ENCODE measurements at places on chromosomes 16 and 17. TPM values are rescaled to one million over a fixed set of nuclear protein-coding genes. Genes with fewer than 3 reads are reported as not detected.

SDF2 gene
- 38.8 TPM for total RNA-seq

EXOC3L1 gene
- 3.9 TPM for total RNA-seq

PIRT gene
- total RNA-seq, result 0.09 TPM

TRIM37 gene
- 20.2 TPM for total RNA-seq

KCNJ2 gene
- total RNA-seq, result 1.9 TPM

SOST gene
- total RNA-seq, result not detected

APOH gene
- total RNA-seq, result not detected

SDR42E2 gene
- total RNA-seq, result not detected

WNT9B gene
- 1.5 TPM for total RNA-seq

EFCAB5 gene
- 0.47 TPM for total RNA-seq

VPS35 gene
- total RNA-seq, result 72.9 TPM

CD300E gene
- 1.7 TPM for total RNA-seq

ASGR1 gene
- total RNA-seq, result 1.2 TPM

DOC2A gene
- 0.95 TPM for total RNA-seq

MMP15 gene
- 14.6 TPM for total RNA-seq

RGS11 gene
- 18.5 TPM for total RNA-seq

CIBAR2 gene
- not detected for total RNA-seq

KRT12 gene
- total RNA-seq, result not detected

LUC7L gene
- 52.7 TPM for total RNA-seq

RUNDC3A gene
- total RNA-seq, result not detected

CDRT15 gene
- total RNA-seq, result not detected

KCNJ12 gene
- total RNA-seq, result 2.8 TPM

FGF11 gene
- total RNA-seq, result 0.72 TPM

IL34 gene
- total RNA-seq, result 1.3 TPM

SUZ12 gene
- total RNA-seq, result 14.6 TPM

C1QTNF8 gene
- total RNA-seq, result not detected

CIITA gene
- total RNA-seq, result 3.2 TPM

GPRC5B gene
- 31.2 TPM for total RNA-seq

LITAF gene
- total RNA-seq, result 109 TPM

PRKCB gene
- 15.5 TPM for total RNA-seq

CA4 gene
- total RNA-seq, result 30.6 TPM

HS3ST2 gene
- 3.6 TPM for total RNA-seq

MAP2K6 gene
- total RNA-seq, result 4.5 TPM

NEUROD2 gene
- not detected for total RNA-seq

CCL13 gene
- 2.6 TPM for total RNA-seq

SPNS2 gene
- 6.0 TPM for total RNA-seq

TNK1 gene
- total RNA-seq, result 0.95 TPM

INTS2 gene
- total RNA-seq, result 9.6 TPM

MAF gene
- total RNA-seq, result 83.6 TPM

CDH1 gene
- total RNA-seq, result 3.4 TPM

HSD17B1 gene
- total RNA-seq, result 8.7 TPM

RHBDF1 gene
- 66.8 TPM for total RNA-seq

MSRB1 gene
- total RNA-seq, result 15.9 TPM

SLC16A11 gene
- total RNA-seq, result 0.44 TPM

CCL8 gene
- total RNA-seq, result 0.56 TPM

NPW gene
- 0.48 TPM for total RNA-seq

FASN gene
- total RNA-seq, result 313 TPM

CLEC3A gene
- not detected for total RNA-seq

SPATA32 gene
- 0.65 TPM for total RNA-seq

ABCC6 gene
- 3.1 TPM for total RNA-seq

KRTAP1-5 gene
- not detected for total RNA-seq

C17orf78 gene
- total RNA-seq, result not detected

NLGN2 gene
- total RNA-seq, result 8.0 TPM

CCDC40 gene
- total RNA-seq, result 3.5 TPM

All from omental fat pad (tissue), 4 donors.